Stimulated activated CD8-positive, alpha-beta memory T cell treated with anti-CD3 and anti-CD28 coated beads, Interleukin-4, amount 100 ng/mL, for 4 hours (primary cell): ENCODE measurements at places on chromosomes 5 and 9.

DNA sequence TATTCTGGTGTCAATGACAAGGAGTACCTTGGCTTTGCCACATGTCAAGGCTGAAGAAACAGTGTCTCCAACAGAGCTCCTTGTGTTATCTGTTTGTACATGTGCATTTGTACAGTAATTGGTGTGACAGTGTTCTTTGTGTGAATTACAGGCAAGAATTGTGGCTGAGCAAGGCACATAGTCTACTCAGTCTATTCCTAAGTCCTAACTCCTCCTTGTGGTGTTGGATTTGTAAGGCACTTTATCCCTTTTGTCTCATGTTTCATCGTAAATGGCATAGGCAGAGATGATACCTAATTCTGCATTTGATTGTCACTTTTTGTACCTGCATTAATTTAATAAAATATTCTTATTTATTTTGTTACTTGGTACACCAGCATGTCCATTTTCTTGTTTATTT lies 19.8 kb downstream of the CD274 start:
- DNase-seq, result no peak

- DNase-seq, result no peak
Measured at GRCh38 chr5:168961681-168962080, 339.3 kb downstream of the SLIT3 start.

GRCh38 chr9:89471390-89471789 lies 26.5 kb downstream of the SEMA4D start:
- DNase-seq, result no peak

DNA sequence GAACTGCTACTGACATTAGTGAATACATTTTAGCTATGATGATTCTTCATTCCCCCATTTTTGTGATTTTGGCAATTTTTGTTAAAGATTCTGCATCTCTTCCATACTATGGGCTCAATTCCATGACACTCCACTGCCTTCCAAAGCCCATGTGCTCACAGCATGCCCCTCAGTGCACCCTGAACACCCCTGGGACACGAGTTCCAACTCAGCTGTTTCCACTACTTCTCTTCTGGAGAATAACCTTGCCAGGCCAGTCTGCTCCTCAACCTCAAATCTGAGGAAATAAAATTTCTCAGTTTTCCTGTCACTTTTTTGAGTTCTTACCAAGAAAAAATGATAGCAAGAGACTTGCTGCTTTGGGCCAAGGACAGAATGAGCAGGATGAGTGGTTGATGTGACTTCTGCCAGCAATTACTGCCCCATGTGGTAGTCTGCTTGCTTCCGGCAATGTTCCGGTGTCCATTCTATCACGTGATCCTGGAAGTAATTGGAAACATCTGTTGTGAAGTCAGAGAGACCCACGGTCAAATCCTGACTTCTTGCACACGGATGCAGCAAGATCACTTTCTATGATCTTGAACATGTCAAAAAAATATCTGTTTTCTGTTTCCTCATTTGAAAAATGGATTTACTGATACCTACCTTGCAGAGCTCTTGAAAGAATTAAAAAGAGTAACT lies 58.3 kb downstream of the EGFLAM start:
- DNase-seq, result no peak
